ENCODE measurements at places on chromosomes 5 and 9. TPM values are rescaled to one million over a fixed set of nuclear protein-coding genes. Genes with fewer than 3 reads are reported as not detected.

DNA sequence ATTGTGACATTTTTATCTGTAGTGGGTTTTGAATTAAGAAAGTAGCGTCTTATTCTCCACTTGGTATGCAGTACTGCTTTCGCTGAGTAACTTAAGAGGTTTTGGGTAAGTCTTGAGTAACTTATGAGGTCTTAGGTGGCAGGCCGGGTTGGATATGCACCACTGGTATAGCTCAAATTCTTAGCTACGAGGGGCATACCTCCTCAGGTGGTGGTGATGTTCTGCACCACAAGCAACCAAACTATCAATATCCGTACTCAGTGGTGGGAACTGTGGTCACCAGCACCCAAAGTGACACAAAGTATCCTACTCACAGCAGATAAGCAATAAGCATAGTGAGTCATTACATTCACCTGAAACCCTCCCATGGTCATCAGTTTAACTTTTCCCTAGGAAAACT lies 13.7 kb downstream of the SMC2 start:
- no peaks in the 10 kb centered on the region for H3K4me1 ChIP-seq
- no peak overlapping the region for H3K27ac ChIP-seq
- peaks cover 8% of the 10 kb centered on the region for H3K36me3 ChIP-seq
- DNase-seq: no peak
- no peaks in the 10 kb centered on the region for H3K27me3 ChIP-seq

GRCh38 chr5:67989456-67989855 lies 226.1 kb upstream of the PIK3R1 start:
- no peaks in the 10 kb centered on the region for H3K36me3 ChIP-seq
- no peak overlapping the region for H3K27ac ChIP-seq
- no peaks in the 10 kb centered on the region for H3K27me3 ChIP-seq

DNA sequence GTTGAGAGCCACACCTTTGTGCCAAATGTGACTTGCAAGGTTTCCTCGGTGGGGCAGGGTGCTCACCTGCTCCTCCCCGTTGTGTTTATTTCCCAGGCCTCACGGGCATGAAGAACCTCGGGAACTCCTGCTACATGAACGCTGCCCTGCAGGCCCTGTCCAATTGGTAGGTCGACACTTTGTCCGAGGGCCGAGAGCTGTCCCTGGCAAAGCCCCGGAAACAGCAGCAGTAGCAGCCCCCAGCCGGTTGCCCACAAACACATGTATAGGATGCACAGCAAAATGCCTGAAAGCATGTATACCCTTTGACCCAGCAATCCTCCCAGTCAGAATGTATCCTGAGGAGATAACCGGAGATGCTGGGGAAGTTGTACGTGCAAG lies 26.2 kb downstream of the USP20 start:
- DNase-seq: no peak
- H3K27ac ChIP-seq: no peak overlapping the region
- no peaks in the 10 kb centered on the region for H3K27me3 ChIP-seq
- no peak overlapping the region for H3K4me3 ChIP-seq
- peaks cover 22% of the 10 kb centered on the region for H3K36me3 ChIP-seq

GRCh38 chr9:36053971-36054370 lies 17.3 kb downstream of the RECK start:
- peaks cover 4% of the 10 kb centered on the region for H3K4me1 ChIP-seq
- H3K36me3 ChIP-seq: no peaks in the 10 kb centered on the region
- H3K4me3 ChIP-seq: no peak overlapping the region
- no peak for DNase-seq
- H3K27ac ChIP-seq: no peak overlapping the region

GRCh38 chr5:131221888-131222287 lies 42.0 kb upstream of the CDC42SE2 start:
- no peak overlapping the region for H3K4me3 ChIP-seq
- no peaks in the 10 kb centered on the region for H3K27me3 ChIP-seq
- no peak overlapping the region for H3K27ac ChIP-seq
- peaks cover 41% of the 10 kb centered on the region for H3K4me1 ChIP-seq

DNA sequence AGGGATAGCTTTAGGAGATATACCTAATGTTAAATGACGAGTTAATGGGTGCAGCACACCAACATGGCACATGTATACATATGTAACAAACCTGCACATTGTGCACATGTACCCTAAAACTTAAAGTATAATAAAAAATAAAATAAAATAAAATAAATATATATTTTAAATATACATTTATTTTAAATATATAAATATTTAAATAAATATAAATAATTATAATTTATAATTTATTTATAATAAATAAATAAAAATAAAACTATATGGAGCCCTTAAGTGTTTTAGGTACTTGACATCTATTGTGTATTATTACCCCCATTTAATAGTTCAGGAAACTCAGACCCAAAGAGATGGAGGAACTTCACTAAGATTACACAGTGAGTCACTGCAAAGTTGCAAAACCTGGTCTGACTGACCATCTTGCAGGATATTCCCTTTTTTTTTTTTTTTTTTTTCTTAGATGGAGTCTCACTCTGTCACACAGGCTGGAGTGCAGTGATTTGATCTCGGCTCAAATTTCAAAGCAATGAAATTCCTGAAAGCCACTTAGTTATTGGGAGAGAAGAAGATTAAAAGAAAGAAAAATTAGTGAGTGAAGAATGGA lies 5.8 kb upstream of the C5orf52 start:
- H3K27ac ChIP-seq: no peak overlapping the region
- no peaks in the 10 kb centered on the region for H3K27me3 ChIP-seq
- H3K4me3 ChIP-seq: no peak overlapping the region
- H3K4me1 ChIP-seq: peaks cover 16% of the 10 kb centered on the region
- no peaks in the 10 kb centered on the region for H3K36me3 ChIP-seq

- H3K4me1 ChIP-seq: no peaks in the 10 kb centered on the region
- H3K27ac ChIP-seq: no peak overlapping the region
- no peaks in the 10 kb centered on the region for H3K27me3 ChIP-seq
- no peaks in the 10 kb centered on the region for H3K36me3 ChIP-seq
Observed at GRCh38 chr5:151648988-151649387, 37.7 kb downstream of the SPARC start.

Gene SPAG8
- 0.41 TPM for total RNA-seq

Gene PCDHB2
- 1.1 TPM for total RNA-seq

Gene CD72
- 3.0 TPM for total RNA-seq

Gene PCDHA1
- total RNA-seq: 0.14 TPM

Gene SAXO1
- not detected for total RNA-seq

Gene CTNNA1
- total RNA-seq: 299 TPM

Gene EGFLAM
- 0.41 TPM for total RNA-seq

Gene NTRK2
- 6.4 TPM for total RNA-seq

All from transverse colon (tissue), 4 donors.